ENCODE measurements at places on chromosomes 3 and 15. TPM values are rescaled to one million over a fixed set of nuclear protein-coding genes. Genes with fewer than 3 reads are reported as not detected.
A peak's percentile ranks its signal among the peaks of the same experiment; 100 is the strongest.

TM4SF18 gene
- 4.1 TPM for total RNA-seq

ALDH1A2 gene
- total RNA-seq: 22.9 TPM

ATP10A gene
- total RNA-seq: 0.94 TPM

NKIRAS1 gene
- 17.2 TPM for total RNA-seq

SMCO1 gene
- total RNA-seq: 28.7 TPM

FAM162A gene
- 109 TPM for total RNA-seq

LDHAL6B gene
- not detected for total RNA-seq

APBA2 gene
- 0.57 TPM for total RNA-seq

RBP2 gene
- total RNA-seq: not detected

ZCWPW2 gene
- 2.1 TPM for total RNA-seq

ALDH1A3 gene
- total RNA-seq: 7.8 TPM

DNA sequence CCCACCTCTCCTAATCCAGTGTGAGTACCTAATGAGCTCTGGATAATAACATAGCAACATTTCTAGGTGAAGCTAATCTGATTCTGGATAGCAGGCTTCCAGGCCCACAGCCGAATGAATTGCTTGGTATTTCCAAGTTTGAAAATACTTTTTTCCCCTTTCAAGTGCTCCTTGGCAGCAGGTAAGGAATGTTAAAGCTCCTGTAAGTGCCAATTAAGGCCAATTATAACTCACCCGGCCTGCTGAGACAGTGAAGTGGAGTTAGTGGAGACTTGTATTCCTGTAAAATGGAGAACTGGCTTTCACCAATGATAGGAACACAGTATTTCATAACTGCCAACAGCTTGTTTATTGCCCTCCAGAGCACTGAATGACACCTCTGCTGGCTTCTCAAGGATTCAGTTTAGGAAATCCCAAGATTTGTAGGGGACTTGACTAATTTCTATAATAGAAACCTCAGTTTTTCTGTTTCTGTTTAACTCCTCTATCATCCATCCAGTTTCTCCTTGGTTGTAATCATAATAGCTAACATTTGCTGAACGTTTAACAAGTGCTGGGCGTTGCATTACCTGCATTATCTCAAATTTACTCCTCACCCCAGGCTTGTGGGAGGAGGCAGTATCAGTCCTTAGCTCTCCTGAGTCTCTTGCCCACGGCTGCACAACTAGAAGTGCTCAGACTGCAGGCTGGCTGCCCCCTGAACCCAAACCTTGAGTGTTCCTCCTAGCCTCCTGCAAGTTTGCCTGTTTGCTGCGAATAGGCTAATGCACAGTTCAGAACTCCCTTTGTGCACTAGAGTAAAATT lies 52.7 kb upstream of the SCAANT1 start:
- DNase-seq: no peak

DNA sequence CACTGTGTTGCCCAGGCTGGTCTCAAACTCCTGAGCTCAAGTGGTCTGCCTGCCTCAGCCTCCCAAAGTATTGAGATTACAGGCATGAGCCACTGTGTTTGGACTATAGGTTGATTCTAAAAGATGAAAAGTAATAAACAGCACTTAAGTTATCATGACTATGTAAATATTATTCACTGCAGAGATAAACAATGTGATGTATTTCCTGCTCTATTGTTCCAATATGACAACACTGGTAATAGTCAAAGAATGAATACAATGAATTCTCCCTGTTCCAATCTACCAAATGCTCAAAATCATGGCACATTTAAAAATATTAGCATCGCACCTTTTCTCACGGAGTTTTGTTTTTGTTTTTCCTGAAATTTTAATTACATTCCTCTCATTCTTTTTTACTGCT lies 36.8 kb upstream of the TBL1XR1 start:
- DNase-seq: no peak

- DNase-seq: no peak
Observed at GRCh38 chr3:153855772-153856171, 265.4 kb upstream of the ARHGEF26 start.

DNA sequence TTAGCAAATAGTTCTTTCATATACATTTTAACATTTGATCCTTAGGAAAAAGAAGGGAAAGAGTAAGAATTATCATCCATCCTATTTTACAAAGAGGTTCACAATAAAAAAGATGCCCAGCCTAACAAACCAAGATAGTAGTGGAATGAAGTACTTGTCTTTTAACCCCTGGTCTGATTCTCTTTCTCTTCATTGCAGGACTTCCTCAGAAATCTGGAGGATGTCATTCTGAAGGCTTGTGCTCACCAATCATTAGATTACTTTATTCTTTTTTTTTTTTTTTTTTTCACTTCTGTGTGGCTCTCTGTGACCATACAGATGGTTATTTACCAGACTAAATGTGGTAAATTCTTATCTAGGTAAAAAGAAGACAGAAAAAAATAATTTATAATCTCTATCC lies 7.0 kb downstream of the HDGFL3 start:
- no peak for DNase-seq

DNA sequence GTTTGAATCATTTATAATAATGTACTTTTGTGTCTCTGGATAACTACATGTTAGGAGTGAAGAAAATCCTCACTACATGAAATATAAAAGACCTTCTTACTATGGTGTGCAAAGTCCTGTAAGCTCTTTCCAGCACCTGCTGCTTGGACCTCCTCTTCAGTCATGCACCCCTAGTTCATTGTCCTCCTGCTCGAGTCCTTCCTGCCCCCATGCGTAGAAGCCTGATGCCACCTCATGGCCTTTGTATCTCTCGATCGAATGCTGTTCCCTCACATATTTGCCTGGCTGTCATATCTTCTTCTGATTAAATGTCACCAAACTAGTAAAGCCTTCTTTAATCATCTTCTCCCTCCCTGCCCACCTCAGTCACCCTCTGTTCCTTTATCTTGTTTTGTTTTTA lies 49.9 kb upstream of the SUCLG2 start:
- no peak for DNase-seq

GRCh38 chr3:116929505-116930222 lies 220.1 kb downstream of the TUSC7 start:
- DNase-seq: no peak

DNA sequence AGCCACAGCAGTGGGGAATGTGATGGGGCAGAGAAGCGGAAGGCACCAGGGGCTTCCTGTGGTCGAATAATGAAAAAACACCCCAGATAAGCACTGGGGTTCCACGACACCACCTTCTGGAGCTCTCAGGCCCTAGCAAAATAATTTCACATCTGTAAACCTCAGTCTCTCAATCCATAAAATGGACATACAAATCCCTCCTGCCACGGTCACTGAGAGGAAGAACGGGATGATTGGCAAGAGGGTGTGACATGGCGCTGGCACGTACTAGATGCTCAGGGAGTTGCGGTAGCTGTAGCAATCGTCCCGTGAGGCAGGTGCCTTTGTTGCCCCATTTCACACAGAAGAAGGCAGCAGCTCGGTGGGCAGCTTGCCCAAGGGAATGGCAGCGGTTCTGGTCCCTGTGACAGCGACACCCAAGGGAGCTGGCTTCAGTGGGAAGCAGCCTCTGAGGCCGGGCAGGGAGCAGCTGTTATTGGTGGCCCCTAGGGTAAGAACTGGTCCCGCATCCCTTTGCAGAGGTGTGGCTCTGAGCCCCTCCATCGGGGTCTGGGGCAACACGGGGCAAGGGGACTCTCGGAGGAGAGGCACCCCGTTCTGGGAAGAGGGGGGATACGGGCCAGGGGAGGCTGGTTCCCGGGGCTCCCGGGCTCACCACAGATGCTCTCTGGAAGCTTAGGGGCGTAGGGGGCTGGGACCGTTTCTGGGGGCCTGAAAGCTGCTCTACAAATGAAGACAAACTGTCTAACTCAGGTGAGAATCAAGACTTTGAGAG lies 114.0 kb upstream of the ALDH1A3 start:
- DNase-seq: peak; percentile 66

DNA sequence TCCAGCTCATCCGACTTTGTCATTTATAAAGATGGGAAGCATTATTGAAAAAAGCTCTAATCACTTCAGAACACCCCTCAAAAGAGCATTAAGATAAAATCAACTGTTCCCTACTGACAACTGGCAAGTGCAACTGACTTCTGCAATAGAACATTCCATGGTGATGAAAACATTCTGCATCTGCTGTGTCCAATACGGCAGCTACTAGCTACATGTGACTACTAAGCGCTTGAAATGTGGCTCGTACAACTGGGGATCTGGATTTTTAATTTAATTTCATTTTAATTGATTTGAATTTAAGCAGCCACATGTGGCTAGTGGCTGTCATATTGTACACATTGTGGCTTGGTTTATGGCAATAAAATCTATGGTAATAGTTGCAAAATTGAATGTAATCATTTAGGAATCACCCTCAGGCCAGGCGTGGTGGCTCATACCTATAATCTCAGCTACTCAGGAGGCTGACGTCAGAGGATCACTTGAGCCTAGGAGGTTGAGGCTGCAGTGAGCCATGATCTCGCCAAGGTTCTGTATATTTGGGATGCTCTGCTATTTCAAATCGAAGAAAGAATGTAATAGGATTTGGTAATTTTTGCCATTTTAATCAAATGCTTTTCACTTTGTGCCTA lies 390.3 kb downstream of the GABRB3 start:
- DNase-seq: no peak

GRCh38 chr3:153305189-153305588 lies 143.2 kb downstream of the RAP2B start:
- no peak for DNase-seq

GRCh38 chr15:75809986-75810750 lies 33.1 kb upstream of the UBE2Q2 start:
- DNase-seq: no peak

- peak; percentile 87 for DNase-seq
Observed at GRCh38 chr15:62165104-62165792, at the start of gene C2CD4B. TSS of gene C2CD4B (minus strand) at chr15:62165285. CDS start at chr15:62164984, 301 bp downstream.

- no peak for DNase-seq
Observed at GRCh38 chr3:64595253-64595694, 92.5 kb downstream of the ADAMTS9 start.

GRCh38 chr15:67070892-67071664 lies 5.7 kb downstream of the SMAD3 start:
- no peak for DNase-seq

GRCh38 chr15:101083336-101084045 lies 164.3 kb downstream of the LRRK1 start:
- DNase-seq: no peak

DNA sequence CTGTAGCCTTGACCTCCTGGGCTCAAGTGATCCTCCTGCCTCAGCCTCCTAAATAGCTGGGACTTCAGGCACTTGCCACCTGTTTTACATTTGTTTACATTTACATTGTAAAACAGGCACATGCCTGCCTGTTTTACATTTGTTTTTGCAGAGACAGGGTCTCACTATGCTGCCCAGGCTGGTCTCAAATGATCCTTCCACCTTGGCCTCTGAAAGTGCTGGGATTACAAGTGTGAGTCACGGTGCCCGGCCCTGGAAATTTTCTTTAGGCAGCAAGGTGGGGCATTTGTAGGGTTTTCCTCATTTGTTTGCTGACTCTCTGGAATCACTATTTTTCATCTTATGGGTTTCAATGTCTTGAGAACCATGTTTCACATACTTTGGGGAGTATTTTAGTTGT lies 25.0 kb downstream of the PIF1 start:
- no peak for DNase-seq

DNA sequence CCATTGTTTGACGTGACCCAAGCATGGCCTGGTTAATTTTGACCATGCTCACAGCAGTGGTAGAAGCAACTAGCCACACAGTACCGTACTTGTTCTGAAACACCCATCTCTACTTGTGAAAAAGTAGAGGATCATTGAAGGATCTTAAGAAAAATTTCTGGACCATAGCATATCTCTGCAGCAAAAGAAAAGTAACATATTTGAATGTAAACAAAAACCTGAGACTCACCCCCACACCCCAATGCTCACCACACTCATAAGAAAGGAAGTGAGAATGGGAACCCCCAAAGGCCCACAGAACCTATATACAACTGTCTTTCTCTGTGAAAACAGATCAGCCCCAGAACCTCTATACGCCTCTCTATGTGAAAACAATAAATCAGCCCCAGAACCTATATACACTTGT lies 33.8 kb upstream of the TFRC start:
- DNase-seq: no peak

DNA sequence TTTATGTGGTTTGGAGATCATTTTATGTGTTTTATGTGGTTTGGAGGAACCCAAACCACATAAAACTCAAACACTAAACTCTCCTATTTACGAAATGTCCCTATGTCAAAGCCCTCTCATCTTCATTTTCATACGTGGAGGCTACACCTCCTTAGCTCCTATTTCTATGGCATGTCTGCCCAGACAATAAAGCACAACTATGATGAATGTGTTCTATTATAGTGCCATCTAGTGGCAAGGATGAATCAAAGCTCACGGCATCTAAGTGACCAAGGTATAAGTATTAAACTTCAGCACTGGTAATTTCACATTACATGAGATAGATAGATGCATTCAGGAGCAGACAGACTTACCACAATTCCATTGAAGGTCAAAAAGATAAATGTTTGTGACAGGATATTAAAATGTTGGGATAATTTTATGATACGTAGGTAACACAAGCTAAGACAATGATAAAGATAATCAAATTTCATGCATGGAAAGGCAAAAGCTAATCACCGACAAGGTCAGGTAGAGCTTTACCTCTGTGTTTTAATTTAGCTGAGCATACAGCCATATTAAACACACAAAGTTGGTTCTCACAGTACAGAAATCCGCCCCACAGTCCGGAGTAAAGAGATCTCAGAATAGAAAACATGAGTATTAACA lies 130.6 kb upstream of the FHIT start:
- no peak for DNase-seq

DNA sequence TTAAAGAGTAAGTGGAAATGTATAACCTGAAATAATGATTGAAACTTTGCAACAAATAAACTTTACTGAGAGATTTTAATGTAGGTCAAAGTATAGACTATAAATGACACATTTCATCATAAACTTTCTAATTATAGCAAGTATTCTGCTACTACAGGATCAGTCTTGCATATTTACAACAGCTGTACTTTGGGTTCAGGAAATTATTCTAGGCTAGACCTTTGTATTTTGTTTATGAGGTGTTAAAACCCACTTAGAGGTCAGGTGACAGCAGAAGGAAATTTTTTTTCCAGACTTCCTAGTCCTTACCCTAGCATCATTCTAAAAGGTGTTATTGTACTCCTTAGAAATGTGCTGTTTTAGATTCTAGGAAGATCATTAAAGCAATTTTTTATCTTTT lies 2.3 kb downstream of the RNF7 start:
- DNase-seq: no peak

DNA sequence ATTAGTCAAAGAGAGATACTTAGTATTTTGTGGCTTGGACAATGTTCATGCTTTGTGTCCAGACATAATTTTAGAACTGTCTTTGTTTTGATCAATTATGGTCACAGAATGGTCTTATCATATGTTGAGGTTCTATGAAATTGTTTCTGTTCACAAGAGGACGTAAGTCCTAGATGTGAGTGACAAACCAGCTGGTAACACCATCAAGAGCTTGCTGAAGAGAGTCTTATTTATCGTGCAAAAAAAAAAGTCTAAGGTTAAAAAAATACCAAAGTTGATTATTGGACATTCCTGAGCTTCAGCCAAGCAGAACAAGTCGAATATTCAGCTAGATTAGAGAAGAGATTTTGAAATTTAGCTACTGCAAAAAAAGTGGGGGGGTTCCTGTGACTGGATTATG lies 495.9 kb upstream of the NAALADL2 start:
- DNase-seq: no peak
